Cortex of kidney (tissue), 1 donor: ENCODE measurements at places on chromosomes 1 and 21.

- DNase-seq = no peak
Observed at GRCh38 chr1:231155808-231156207, 6.0 kb upstream of the TRIM67 start.

- DNase-seq = no peak
Observed at GRCh38 chr1:61439234-61439633, 285.7 kb downstream of the TM2D1 start.

DNA sequence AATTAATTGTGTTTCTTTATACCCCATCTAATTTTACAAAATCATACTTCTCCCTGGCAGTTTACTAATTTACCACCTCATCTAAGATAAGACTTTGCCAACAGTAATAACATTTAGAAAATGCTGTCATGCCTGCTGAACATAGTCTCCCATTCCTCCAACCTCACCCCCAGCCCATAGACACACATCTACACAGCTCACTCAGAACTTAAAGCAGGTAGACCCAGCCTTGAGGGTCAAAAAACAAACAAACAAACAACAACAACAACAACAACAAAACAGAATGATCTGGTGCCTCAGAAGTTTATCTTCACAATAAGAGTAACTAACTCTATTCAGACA, 94.0 kb downstream of the ZC3H11B start:
- no peak for DNase-seq

- no peak for DNase-seq
Observed at GRCh38 chr1:183105449-183105848, 80.6 kb upstream of the LAMC2 start.

- no peak for DNase-seq
Observed at GRCh38 chr1:6267686-6268322, 6.9 kb upstream of the GPR153 start.

DNA sequence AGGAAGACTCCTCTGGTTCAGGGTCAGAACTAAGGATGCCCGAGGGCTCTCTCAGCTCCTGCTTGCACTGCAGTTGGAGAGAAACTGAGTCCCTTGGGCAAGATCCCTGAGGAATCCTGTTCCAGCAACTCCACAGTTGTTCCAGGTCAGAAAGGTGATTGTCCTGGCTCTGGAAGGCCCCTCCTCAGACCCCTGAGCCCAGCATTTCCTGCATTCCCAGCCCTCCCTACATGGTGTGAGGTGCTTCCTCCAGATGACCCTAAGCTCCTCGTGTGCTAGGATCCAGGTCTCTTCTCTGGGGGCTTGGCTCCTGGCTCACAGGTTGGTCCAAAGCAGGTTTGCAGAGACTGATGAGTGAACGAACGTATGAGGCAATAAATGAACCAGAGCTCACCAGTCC, 11.5 kb downstream of the LDLRAD1 start:
- no peak for DNase-seq

DNA sequence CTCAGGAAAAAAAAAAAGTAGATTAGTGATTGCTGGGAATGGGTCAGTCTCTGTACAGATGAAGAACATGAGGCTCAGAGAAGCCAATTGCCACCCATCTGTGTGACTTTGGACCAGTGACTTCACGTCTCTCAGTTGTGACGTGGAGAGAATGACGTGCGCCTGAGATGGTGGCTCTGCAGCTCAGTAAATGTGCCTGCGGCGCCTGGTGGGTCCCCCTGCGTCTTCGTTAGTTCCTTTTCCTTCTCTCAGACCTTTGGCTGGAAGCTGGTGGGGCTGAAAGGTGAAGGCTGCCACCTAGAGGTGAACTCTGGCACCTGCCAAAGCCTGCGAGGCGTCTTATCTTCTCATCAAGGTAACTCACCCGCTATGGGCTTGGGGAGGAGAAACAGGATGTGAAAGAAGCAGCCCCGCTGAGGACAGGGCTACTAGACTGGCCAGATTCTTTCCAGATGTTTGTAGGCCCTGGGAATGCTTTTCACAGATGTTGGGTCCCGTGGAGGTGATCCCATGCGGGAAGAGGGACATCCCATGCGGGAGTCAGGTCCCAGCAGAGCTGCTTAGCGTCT, 8.7 kb upstream of the E2F2 start:
- no peak for DNase-seq

- no peak for DNase-seq
Observed at GRCh38 chr1:178725466-178726086, 532 bp downstream of the RALGPS2 start.

DNA sequence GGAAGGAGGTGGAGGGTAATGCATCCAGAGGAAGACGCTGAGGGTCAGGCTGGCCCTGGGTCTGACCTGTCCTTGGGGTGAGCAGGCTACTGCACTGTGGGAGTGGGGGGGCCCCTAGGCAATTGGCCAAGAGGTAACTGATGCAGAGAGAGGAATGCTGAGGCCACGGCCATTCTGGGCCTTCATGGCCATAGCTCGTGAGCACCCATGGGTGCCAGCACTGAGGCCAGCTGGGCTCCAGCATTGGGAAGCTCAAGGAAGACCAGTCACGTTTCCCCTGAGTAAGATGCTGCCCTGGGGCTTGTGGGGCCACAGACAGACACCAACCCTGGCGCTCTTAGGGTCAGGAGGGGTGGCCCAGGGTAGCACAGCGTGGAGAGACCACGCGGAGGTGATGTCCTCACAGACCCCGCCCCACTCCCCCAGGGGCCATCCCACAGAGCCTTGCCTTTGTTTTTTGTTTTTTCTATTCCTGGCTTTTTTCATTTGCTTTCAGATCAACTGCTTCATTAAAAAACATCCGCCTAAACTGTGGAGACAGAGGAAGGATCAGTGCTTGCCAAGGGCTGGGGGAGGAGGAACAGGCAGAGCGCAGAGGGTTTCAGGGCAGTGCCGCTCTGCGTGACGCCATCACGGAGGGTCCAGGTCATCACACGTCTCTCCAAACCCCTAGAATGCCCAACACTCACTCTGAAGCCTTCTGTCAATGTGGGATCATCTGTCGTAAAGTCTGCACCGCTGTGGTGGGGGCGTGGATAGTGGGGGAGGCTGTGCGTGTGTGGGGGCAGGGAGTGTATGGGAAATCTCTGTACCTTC, 61.1 kb downstream of the SIK1 start:
- DNase-seq = no peak

- DNase-seq = no peak
Observed at GRCh38 chr21:14734191-14734590, 188.1 kb upstream of the SAMSN1 start.

GRCh38 chr1:198935306-198935921, 296.6 kb downstream of the PTPRC start:
- no peak for DNase-seq

DNA sequence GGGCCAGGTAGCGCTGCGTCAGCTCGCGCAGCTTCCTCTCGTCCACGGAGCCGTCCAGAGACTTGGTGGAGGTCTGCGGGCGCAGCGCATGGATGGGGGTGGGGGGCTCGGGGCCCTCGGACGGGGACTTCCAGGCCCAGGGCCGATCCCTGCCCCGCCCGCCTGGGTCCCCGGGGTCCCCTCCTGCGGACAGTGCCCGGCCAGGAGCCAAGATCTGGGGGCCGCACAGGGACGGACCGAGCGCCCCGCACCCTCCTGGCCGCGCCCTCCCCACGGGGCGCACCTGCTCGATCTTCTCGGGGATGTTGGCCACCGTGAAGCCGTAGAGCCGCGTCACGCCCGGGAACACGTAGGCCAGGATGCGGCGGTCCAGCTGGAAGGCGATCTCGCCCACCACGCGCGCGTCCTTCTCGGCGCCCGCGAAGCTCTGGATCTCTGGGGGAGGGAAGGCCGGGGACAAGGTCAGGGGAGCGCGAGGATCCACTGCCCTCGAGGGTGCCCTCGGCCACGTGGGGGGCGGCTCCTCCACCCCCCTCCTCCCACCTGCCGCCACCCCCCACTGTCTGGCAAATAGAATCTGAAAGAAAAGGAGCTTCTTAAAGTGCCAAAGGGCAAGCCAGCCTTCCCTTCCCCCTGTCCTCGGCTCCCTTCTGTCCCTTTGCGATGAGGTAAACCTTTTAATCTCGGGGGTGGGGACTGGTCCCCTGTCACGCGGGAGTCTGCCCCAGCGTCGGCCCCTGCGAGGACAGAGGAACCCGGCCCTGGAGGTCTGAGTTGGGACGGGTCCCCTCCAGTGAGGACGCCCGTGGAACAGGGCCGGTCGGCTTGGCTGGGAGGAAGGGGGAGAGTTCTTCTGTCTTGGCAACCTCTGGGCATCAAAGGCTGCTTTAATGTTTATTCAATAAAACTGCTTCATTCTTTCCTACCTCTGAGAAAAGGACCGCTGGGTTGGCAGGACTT, 6.5 kb upstream of the FTCD start:
- DNase-seq = no peak

DNA sequence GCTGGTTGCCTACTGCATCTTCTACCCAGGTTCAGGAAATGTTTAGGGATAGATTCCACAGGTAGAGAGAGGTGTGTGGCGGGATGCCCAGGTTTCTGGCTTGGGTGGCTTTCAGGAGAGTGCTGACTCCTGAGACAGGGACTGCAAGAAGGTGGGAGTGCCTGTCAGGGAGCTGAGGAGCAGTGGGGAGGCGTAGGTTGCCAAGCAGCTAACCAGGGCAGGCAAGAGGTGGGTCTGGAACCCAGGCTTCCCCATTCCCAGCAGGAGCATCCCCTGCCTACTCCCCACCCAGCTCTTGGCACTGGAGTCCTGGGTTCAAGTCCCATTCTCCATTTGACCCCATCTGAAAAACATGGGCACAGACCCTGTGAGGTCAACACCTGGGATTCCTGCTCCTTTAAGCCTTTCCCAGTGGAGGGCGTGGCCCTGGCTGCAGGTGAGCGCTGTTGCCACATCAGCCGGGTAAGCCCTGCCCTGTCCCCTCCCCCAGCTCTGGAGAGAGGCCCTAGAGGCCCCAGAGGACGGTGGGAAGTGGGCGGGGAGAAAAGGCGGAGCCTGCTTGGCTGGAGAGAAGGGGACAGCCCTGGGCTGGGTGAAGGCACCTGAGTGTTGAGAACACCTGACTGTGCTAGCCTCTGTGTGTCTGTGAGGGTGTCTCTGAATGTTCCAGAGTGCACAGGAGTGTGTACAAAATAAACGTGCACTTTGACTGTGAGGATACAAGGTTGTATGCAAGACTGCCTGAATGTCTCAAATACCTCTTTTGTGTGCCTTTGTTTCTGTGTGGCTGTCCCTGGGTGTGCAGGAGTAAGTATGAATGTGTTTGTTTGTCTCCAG, 14.0 kb upstream of the SYNC start:
- DNase-seq = peak; percentile 70

- DNase-seq = no peak
Observed at GRCh38 chr21:31880816-31881215, 8.0 kb downstream of the HUNK start.
